NCI-H2081 treated with DMSO at 0.1 percent for 48 hours (cell line): ENCODE measurements at places on chromosomes 3 and 15.
A peak's percentile ranks its signal among the peaks of the same experiment; 100 is the strongest.

DNA sequence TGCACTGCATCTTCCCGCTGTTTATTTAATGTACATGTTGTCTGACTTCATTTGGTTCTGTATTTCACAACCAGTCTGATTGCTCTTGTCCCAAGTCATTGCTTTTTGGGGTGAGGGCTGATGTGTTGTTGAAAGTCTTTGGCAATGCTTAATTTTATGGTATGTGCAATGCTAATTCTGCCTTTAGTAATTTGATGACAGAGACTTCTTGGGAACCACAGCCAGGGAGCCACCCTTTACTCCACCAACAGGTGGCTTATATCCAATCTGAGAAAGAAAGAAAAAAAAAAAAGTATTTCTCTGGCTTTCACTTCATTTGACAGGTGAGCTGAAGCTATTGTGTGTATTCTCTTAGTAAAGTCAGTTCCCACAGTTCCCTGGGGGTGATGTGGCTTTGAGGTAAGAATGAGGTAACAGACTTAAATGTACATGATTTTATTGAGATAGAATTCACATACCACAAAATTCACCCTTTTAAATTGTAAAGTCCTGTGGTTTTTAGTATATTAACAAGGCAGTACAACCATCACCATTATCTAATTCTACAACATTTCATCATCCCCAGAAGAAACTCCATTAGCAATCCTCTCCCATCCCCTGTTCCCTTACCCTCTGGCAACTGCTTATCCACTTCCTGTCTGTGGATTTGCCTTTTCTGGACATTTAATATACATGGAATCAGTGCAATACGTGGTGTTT is 97.3 kb downstream of the SLCO3A1 start:
- DNase-seq, result no peak

DNA sequence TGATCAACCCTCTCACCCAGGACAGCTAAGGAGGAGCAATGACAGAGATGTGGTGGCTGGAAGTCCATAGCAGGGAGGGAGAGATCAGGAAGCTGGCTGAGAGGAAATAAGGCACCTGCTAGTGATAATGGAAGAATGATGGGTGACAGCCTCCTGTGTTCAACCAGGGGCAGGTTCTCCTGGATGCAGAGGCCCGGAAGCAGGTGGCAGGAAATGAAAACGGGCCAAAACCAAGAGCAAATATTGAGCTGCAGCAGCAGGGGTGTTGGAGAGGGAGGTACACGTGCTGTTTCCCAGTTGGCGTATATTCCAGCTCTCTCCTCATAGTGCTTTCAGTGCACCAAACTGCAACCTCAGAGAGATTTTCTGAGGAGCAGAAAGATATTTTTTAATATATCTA is 213.4 kb upstream of the TBL1XR1 start:
- DNase-seq, result peak; percentile 99

DNA sequence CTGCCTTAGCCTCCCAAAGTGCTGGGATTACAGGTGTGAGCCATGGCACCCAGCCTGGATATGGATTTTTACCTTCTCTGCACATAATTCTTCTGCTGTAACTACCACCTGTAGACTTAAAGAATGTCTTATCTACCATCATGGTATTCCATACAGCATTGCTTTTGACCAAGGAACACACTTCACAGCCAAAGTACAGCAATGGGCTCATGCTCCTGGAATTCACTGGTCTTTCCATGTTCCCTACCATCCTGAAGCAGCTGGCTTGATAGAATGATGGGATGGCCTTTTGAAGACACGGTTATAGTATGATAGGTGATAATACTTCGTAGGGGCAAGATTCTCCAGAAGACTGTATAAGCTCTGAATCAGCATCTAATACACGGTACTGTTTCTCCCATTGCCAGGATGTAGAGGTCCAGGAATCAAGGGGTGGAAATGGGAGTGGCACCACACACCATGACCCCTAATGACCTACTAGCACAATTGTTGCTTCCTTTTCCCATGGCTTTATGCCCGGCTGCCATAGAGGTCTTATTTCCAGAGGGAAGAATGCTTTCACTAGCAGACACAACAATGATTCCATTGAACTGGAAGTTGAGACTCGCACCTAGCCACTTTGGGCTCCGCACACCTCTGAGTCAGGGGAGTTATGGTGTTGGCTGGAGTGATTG is 60.9 kb upstream of the CDV3 start:
- no peak for DNase-seq

DNA sequence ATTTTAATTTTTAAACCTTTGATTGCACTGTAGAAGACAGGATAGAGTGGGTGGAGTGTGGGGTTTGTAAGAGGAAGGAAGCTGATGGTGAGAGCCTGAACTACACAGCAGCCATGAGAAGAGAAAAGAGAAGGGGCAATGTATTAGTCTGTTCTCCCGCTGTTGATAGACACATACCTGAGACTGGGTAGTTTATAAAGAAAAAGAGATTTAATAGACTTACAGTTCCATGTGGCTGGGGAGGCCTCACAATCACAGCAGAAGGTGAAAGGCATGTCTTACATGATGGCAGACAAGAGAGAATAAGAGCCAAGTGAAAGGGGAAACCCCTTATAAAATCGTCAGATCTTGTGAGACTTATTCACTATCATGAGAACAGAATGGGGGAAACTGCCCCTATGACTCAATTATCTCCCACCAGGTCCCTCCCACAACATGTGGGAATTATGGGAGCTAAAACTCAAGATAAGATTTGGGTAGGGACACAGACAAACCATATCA is 37.3 kb downstream of the STARD5 start:
- no peak for DNase-seq

DNA sequence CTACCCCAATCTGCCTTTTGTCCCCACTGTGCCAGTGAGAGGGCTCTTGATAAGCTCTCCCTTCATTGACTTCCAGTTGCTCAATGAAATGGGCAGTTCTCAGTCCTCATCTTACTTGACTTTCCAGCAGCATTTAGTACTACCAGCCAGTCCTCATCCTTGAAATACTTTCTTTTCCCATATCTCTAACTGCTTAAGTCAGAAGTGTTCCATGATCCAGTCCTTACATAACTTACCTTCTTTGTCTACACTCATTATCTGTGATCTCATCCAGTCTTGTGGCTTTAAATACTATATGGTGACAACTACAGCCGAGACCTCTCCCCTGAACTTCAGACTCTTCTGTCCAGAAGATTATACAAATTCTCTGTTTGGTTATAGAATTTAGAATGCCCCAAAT is 28.7 kb downstream of the RARRES1 start:
- no peak for DNase-seq
